ENCODE measurements at places on chromosomes 3 and 15.
A peak's percentile ranks its signal among the peaks of the same experiment; 100 is the strongest.

- DNase-seq, result peak; percentile 45
These were observed 26.4 kb downstream of the GNB5 start for GRCh38 chr15:52164631-52165265.

GRCh38 chr3:124318656-124319055, 326.7 kb upstream of the ROPN1 start:
- no peak for DNase-seq

- peak; percentile 58 for DNase-seq
These were observed 33.8 kb downstream of the TXNRD3 start for GRCh38 chr3:126621171-126621570.

GRCh38 chr15:48856942-48857341, 21.0 kb upstream of the EID1 start:
- peak; percentile 69 for DNase-seq

Data from IMR-90 (cell line).